AG20443 (cell line): ENCODE measurements at places on chromosomes 2 and 18.

- no peak for DNase-seq
Observed at GRCh38 chr2:219405451-219405850, 12.7 kb upstream of the DES start.

DNA sequence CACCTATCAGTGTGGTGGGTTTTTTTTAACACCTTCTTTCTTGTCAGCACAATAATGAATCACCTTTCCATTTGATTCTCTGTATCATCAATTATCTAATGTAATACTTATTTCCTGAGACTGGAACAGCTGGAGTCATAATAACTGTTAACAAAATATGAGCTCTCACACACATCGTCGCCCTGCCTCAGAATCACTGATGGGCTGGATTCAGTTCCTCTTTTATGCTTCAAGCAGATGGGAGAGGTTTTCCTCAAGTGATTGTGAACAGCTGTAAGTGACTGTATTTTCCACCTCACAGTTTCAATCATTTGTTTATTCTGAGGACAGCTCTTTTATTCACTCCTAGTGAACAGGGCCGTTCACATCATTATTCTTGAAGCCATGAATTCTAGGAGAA lies 330.2 kb downstream of the DSC3 start:
- no peak for DNase-seq

DNA sequence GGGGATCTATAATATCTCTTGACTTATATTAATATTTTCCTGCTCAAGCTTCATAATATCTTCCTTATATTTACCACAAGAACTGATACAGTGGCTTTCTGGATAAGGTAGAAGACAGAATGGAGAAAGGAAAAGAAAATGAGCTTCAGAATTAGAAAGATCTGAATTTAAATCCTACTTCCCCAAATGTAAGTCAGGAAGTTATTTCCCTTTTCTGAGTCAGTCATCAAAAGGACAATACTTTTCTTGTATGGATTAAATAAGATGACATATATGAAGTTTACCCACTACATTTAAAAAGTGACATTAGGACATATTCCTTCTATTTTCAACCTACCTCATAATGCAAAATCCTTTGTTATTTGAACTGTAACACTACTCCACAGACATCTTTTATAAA lies 19.0 kb downstream of the KRCC1 start:
- DNase-seq: no peak

- no peak for DNase-seq
Observed at GRCh38 chr2:228722311-228722710, 540.8 kb upstream of the SPHKAP start.

DNA sequence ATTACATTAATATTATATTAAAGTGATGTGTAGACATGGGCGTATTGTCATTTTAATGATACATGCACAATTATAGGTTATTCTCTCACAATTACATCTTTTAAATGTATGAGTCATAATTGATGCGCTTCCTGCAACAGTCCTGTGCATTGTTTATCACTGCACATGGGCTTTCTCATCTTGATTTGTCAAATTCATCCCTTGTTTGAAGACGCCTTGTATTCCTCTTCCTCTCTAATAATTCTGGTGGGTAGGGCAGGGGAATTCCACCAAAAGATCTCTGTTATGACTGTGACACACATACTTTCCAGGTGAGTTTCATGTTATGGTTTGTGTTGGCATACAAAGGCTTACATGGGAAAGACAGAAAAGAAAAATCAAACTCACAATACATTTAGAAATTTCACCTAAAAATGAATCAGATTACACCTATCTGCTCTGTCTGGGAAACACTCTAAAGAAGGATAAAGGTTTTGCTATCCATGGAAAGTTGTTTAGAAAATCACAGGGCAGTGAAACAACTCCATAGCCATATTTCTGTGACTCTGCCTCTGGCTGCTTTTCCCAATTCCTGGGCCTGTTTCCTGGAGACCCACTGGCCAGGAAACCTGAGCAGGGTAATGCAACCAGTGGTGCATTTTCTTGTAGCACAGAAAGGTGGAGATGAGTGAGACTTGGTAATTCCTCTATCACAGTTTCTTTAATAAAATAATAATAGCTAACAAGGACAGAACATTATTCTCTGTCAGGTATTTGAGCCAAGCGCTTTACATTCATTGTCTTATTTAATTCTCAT lies 13.2 kb downstream of the SLC9A2 start:
- no peak for DNase-seq

DNA sequence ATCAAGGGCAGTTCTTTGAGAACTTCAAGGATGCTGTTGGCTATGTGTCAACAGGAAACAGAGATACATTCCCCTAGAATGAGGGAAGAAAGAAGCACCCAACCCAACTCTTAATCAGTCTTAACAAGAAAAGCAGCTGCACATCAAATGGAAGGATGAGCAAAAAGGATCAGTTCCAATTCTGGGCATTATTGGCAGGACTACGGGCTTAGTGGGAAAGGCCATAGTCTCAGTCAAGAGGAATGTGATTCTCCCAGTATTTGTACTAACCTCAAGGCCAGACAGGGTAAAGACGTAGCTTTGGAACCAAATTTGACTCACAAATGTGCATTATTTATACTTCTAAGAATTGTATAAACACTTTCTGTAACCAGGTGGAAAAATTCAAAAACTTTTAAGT lies 18.2 kb downstream of the BMP10 start:
- no peak for DNase-seq

DNA sequence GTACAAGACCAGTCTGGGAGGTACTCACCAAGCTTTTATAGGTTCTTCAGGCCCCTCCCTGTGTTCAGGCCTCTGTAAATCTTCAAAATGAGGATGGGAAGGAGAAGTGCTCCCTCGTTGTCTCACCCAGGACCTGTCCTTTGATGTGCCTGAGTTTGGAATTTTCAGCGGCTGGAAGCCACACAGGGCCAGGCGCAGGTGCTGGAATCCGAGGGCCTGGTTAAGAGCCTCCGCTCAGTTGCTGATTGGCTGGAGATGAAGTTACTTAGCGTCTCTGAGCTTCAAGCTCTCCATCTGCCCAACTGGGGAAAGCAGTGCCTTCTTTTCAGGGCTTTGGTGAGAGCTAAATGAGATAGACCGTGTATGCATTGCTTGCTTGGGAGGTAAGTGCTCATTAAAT lies 30.0 kb downstream of the HJURP start:
- no peak for DNase-seq

DNA sequence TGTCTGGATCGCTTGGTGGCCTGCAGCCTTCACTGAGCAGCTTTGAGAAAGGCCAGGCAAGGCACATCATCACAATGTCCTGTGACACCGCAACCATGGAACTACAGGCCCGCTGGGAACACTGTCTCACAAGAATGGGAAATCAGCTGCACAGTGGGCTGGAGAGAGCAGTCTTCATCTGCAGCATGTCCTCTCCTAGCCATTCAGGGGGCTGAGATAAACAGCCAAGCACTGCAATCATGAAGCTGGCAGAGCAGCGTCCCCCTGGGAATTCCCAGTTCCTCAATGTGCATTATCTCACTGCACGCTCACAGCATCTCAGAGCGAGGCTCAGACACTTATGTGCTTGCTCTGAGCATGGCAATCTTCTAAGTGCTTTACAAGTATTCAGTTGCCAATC lies 1.9 kb downstream of the CMPK2 start:
- no peak for DNase-seq

DNA sequence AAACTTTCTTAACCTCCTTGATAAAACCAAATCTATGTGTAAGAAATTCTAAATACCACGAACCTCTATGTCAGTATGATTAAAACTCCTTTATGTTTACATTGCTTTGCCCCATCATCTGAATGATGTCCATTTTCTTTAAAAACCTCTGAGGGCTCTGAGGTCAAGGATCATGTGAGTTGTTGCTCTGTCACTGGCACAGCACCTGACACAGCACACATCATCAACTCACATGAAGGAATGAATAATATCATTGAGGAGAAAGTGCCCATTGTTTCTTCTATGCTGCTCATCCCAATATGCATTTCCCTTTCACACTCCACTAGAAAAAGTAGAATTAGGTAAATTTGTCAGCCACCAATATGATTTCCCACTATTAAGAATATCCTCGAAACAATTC lies 1178.7 kb upstream of the NRXN1 start:
- DNase-seq: no peak

DNA sequence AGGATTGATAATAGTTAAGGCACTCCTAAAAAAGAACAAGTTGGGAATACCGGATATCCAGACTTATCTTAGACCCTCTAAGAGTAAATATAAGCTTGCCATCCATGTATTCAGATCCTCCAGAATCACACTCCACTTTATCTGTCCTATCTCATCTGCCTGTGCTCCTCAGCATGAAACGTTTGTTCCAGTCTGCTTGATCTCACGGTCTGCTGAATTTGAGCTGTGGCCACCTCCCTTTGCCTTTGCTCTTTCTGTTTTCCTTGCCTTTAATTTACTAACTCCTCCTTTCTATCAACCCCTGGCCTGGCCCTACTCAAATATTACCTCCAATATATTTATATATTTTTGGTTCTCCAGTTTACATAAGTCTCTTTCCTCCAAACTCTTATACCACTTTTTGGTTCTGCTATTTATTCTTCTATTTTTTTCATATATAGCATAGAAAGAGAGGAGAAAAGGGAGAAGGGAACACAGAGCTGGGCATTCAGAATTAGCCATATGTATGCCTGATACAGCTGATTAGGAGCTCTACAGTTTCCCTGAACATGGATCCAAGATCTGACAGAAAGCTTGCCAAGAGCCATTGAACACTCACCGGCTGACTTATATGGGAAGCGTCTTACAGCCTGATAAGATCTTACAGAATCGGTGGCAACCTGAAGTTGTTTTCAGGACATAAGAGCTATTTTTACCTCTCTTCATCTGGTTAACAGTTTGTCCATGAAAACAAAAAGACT lies 21.8 kb upstream of the DNAJC27 start:
- DNase-seq: no peak

DNA sequence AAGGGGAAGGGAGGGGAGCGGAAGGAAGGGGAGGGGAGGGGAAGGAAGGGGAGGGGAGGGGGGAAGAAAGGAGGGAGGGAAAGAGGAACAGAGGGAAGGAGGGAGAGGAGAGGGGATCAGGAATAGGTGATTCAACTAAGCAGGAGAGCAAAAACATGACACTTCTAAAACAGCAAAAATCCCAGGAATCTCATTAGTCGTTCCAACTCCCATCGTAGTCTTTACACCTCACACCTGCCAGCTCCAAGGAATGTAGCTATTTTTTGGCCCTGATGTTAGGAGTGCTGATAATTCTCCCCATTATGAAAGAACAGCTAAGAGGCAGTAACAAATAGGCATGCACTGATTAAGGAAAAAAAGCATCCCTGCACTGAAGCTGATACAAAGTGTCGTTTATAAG lies 709.9 kb upstream of the PKDCC start:
- DNase-seq: no peak

DNA sequence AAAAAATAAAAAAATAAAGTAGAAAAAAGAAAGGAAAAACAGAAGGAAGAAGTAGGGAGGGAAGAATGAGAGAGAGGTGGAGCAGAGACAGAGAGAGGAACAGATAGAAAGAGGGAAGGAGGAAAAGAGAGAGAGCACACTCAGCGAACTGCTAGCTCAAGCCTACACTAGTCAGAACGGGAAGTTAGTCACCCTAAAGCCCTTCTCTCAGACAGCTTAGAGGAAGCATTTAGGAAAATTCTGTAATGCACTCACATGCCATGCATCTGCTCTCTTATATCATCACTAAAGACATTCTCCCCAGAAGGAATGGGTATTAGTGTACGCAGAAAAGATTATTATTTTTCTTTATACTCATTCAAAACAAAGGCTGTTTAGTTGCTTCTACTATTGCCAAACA lies 68.1 kb upstream of the SULT1C3 start:
- no peak for DNase-seq

GRCh38 chr2:191747170-191747530 lies 69.2 kb downstream of the NABP1 start:
- no peak for DNase-seq

- DNase-seq: no peak
Observed at GRCh38 chr18:9894454-9895068, 8.8 kb downstream of the TXNDC2 start.

DNA sequence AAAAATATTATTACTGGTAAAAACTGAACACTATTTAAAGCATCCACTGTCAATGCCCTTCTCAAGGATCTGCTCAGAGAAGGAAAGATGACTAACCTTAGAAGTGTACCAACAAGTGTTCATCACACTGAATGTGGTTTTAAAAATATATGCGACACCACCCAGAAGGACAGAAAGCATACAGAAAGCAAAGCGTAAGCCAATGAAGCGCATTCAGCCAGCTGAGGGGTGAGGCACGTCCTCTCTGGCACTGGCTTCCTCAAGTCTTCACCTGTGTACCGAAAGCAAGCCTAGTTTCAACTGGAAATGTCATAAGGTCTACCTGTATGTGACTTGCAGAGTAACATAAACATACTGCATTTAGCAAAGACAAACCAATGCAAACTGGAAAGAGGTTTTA lies 88.8 kb downstream of the PSMG2 start:
- DNase-seq: no peak

- DNase-seq: peak; percentile 9
Observed at GRCh38 chr2:240111253-240111652, 24.9 kb downstream of the COPS9 start.

DNA sequence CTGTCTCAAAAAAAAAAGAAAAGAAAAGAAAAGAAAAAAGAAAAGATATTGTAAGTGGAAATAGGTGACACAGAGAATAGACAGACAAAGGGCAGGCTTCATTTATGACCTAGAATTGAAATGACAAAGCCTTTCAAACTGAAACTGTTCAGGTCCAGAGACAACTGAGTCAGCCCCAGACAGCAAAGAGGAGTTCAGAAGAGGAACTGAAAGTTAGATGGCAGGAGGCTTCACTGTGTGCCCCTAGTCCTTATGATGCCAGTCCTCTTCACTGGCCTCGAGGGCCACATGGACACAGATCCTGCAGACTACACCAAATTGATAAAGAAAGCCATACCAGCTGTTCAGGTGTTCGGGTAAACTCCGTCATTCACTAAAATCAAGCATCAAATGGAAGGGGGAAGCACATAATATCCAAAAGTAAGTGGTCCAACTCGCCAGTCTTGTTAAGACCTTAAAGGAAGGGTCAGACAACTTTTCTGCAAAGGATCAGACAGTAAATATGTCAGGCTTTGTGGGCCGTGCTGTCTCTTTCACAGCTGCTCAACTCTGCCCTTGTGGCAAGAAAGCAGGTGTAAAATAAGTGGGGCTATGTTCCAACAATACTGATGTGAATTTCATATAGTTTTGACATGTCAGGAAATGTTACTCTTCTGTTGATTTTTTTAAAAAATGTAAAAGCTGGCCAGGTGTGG lies 231.9 kb upstream of the MGAT5 start:
- no peak for DNase-seq

DNA sequence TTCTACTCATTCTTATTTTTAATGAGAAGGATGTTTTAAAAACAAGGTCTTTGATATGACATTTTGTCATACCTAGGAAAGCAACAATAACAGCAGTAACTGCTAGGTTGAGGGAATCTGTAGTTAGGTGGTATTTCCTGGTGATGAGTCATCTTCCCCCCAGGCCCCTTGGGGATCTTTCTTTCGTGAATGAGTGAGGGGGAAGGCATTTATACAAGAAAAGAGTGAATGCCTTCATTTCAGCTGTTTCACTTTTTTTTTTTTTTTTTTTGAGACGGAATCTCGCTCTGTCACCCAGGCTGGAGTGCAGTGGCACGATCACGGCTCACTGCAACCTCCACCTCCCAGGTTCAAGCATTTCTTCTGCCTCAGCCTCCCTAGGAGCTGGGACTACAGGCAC lies 108.6 kb downstream of the MAP4K4 start:
- DNase-seq: peak; percentile 47

- no peak for DNase-seq
Observed at GRCh38 chr2:163157891-163158496, 319.4 kb upstream of the KCNH7 start.
